ENCODE measurements at places on chromosomes 4 and X.

GRCh38 chrX:18682979-18683387 lies 11.1 kb upstream of the RS1 start:
- DNase-seq = no peak

- no peak for DNase-seq
These were observed 76.6 kb downstream of the FREM3 start for GRCh38 chr4:143623896-143624295.

DNA sequence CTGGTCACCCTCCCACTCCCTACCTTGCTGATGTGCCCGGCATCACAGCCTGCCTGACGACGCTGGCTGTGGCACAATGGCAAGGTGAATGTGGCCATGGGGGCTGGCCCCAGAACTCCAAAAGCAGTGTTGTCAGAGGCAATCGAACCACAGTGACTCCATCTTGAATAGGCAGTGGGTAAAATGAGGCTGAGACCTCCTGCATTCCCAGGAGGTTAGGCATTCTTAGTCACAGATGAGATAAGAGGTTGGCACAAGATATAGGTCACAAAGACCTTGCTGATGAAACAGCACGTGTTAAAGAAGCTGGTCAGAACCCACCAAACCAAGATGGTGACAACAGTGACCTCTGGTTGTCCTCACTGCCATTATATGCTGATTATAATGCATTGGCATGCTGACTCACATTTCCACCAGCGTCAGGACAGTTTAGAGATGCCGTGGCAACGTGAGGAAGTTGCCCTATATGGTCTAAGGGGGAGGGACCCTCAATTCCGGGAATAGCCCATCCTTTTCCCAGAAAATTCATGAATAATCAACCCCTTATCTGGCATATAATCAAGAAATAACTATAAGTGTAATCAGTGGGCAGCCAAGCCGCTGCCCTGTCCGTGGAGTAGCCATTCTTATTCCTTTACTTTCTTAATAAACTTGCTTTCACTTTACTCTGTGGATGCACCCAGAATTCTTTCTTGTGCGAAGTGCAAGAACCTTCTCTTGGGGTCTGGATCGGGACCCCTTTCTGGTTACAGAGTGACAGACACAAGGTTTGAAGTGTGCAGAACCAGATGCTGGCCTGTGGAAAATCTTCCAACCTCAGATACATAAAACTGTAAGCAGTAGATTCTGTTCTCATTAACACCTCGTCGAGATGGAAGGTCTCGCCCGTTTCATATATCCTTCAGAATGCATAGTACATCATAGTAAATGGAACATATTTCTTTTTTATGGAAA lies 26.8 kb upstream of the CLDN24 start:
- DNase-seq = peak; percentile 7

DNA sequence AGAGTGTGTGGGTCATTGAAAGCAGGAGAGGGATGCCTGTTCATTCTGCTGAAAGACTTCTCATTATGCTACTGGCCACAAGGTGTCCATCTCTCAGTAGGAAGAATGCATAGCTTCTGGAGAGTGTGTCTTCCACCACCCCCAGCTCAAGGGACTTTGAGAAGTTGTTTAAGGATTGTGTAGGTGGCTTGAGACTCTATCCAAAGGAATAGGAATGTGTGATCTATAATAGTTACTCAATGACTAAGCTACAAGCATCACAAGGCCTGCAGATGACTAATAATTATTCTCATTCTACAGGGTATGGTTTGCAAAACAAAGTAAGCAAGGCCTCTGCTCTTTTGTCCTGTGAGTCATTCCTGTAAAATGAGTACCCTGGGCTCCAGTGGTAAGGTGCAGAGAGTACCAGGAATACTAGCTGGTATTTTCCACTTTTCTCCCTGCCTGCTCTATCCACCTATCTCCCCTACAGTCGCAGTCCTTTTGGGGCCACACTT lies 279.8 kb upstream of the BOD1L1 start:
- DNase-seq = no peak

GRCh38 chr4:1579901-1580691 lies 104.0 kb downstream of the FAM53A start:
- peak; percentile 80 for DNase-seq

DNA sequence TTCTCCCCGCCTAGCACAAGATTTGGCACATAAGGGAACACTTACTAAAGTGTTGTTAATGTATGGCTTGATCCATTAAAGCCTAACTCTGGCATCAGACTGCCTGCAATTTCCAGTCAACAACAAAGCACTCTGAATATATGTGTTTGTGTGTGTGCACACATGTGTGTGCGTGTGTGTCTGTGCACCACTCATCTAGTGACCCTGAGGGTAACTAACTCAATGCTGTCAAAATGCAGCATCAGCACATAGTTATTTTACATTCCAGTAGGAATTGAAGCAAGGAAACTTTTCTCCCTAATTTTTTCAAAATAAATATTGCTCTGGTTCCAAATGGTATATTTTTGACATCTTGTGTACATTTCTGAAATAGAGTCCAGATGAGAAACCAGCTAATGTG lies 94.4 kb downstream of the SHROOM4 start:
- DNase-seq = no peak

GRCh38 chrX:103839404-103839803 lies 7.3 kb upstream of the RAB9B start:
- DNase-seq = no peak

DNA sequence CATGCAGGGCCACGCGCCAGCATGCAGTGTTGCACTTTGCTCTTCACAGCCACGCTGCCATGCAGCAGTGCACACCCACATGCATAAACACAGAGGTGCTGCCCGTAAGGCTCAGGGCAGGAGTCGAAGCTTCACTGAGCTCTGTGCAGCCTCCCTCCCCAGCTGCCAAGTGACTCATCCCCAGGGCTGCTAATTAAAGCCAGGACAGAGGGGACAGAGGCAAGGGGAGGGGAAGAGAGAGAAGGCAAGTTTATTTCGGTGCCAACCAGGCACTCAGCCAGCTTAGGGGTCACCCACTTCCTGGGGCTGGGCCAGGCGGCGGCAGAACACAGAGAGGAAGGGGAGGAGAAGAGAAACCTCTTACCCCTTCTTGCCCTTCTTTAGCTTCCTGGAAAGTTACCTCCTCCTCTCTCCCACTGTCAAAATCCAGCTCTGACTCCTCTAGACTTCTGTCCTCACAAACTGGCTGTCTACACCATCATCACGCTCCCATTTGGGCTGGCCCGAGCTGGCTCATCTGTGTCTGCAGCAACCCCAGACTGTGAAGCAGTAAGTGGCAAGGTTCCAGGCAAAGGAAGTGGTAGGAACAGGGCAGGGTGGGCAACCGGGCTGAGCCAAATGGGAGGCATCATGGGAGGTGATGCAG lies 6.2 kb upstream of the IQSEC2 start:
- peak; percentile 11 for DNase-seq

DNA sequence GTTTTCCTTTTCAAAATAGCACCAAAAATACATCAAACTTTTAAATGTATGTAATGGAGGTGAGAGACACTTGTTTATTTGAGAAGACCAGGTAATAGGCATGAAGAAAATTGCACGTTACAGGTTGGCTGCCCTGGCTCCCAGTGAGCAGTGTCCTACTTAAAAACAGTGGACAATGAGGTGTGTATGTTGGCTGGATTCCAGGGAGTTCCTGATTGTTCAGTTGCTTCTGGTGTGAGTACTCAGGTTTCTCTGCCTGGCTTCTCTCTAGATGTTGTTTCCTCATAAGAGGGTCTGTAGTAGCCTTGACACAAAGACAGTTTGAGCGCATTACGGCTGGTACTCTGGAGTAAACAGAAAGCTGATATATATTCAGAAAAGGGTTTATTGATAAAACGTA lies 29.4 kb downstream of the SNX25 start:
- no peak for DNase-seq

GRCh38 chr4:83282049-83282535 lies 2.5 kb downstream of the COQ2 start:
- peak; percentile 23 for DNase-seq

GRCh38 chr4:1748465-1748995 lies 27.2 kb downstream of the TACC3 start:
- peak; percentile 76 for DNase-seq

DNA sequence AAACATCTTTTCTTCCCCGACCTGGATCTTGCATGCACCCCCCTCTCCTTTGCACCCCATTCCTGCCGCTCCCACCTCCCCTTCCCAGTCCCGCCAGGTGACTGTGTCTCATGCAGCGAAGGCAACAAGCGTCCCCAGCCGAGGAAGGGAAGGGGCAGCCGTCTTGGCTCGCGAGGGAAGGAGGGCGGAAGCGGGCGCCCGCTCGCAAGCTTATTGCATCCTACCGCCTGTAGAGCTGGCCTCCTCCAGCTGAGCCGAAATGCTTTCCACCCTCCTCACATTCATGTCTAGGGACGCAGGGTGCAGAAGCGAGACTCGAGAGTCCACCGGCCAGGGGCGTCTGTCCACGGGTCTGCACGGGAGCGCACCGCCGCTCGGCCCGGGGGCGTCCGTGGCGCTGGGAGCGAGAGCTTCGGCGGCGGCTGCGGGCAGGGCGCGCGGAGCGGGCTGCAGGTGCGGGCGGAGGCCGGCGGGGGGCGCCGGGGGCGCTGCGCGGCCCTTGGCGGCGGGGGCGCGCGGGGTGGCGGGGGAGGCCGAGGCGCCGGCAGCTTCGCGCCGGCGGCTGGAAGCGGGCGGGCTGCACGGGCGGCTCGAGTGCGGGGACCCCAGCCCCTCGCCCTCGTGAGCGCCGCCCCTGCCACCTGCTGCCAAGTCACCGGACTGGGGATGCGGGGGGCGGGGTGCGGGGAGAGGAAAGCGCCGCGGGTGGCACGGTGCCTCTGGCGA lies at the start of gene KCNIP4:
Gene KCNIP4, minus strand, starts transcription at position 426 of the 726 bp plus-strand sequence.
- no peak for DNase-seq

DNA sequence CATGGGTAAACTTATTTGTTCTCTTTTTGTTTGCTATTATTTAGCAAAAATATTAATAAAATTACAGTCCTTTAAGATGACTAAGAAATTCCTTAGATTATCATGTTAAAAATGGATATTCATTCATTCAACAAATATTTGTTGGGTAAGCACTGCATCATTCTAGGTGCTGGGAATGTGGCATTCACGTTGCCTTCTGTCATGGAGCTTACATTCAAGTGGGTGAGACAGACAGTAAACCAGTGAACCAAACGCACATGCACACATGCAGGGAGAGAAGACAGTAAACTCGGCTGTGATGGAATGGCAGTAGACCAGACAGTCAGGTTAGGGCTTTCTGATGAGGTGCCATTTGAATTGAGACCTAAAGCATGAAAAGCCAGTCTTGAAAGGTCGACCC lies 91.8 kb downstream of the STOX2 start:
- no peak for DNase-seq

- DNase-seq = no peak
These were observed 568.6 kb upstream of the BOD1L1 start for GRCh38 chr4:14196131-14196530.

GRCh38 chr4:81003597-81004111 lies 26.9 kb upstream of the BMP3 start:
- no peak for DNase-seq

- no peak for DNase-seq
These were observed 1.1 kb upstream of the USP38 start for GRCh38 chr4:143183513-143184216.

GRCh38 chr4:77872723-77873445 lies 10.3 kb downstream of the MRPL1 start:
- no peak for DNase-seq
